Fibroblast of mammary gland (primary cell): ENCODE measurements at places on chromosomes 1 and 21.

- DNase-seq, result peak; percentile 28
Measured at GRCh38 chr1:173424782-173425407, 52.2 kb upstream of the PRDX6 start.

- peak; percentile 54 for DNase-seq
Measured at GRCh38 chr1:94236630-94237290, 624 bp downstream of the ARHGAP29 start.

- no peak for DNase-seq
Measured at GRCh38 chr1:155242805-155243358, 12.4 kb downstream of the ENTREP3 start.

- DNase-seq, result peak; percentile 32
Measured at GRCh38 chr1:910881-911721, 12.6 kb upstream of the SAMD11 start.

- DNase-seq, result no peak
Measured at GRCh38 chr1:94351481-94351880, 66.7 kb upstream of the ABCD3 start.

- peak; percentile 96 for DNase-seq
Measured at GRCh38 chr1:51506537-51506936, 12.5 kb downstream of the EPS15 start.

GRCh38 chr1:244067893-244068292, 16.8 kb downstream of the ZBTB18 start:
- DNase-seq, result peak; percentile 22

DNA sequence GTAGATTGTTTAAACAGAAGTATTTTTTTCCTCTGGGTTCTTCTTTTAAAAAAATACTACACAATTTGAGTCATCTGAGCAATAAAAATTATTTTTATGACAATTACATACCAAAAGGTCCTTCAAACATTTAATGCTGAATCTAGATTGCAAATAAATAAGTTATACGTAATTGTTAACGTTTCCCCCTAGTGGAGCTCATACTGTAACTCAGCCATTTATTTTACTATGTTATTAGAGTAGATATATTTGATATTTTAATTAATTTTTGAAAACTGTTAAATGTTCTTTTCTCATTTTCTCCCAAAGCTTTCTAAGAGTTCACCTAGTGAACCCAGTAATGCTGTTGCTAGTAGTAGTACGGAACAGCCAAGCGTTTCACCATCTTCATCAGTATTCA, 33.5 kb downstream of the ZMYM1 start:
- peak; percentile 12 for DNase-seq

DNA sequence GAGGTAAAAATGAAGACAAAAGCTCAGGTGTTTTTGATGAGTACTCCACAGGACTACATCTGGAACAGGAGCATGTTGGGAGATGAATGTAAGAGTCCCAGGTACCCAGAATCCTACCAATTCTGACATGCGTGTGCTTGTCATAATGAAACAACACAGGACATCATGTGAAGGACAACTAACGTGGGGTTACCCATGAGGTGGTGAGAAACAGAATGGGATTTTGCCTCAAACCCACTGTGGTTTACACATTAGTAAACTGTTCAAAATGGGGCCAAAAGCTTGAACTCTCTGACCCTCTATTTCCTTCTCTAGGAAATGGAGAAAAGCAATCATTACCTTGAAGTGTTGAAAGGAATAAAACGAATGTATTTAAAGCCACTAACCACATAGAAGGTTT, 266.2 kb downstream of the RGS7 start:
- no peak for DNase-seq

DNA sequence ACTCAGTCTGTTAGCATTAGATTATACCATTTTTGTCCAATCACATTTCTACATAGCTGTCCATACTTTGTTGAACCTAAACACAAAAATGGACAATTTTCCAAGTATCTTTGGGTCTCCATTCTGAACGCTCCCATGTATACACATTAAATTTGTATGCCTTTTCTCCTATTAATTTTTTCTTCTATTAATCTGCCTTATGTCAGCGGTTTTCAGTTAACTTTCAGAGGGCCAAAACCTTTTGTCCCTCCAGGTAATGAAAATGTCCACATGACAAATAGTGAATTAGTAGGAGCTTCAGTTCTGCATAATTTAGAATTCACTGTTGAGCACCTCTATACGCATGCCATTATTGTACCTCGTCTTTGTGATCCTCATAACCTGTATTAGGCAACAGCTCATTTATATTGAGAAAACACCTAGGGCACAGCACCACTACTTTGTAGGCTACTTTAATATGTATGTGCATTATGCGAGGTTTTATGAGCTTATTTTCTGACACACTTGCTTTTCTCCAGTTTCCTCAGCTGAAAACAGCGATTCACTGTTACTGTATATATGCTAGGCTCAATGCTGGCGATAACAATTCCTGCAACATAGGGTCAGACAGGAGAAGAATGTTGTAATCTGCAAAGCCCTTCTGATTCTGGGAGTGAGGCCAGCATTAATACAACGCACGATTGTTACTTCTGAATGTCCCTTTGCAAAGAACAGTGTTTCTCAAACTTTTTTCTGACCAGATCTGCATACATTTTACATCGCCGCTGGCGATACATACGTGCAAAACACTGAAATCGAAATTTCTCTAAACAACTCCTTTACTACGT, 1.1 kb upstream of the ABCD3 start:
- DNase-seq, result peak; percentile 82

DNA sequence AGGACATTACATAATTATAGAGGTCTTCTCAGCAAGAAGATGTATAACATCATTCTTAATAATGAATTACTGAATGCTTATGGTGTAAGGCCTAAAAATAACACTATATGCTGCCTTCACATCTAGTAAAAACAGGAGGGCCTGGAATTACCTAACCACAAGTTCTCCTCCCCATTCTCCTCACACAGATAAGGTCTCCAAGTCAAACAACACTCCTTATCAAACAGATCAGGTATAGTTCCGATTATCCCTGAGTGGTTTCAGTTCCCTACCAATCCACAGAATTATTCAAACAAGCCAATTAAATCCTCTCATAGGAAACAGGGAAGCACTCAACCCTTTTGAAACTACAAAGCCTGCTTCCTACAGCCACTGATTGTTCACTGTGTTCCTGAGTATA, 4.0 kb upstream of the AGBL4 start:
- DNase-seq, result no peak

DNA sequence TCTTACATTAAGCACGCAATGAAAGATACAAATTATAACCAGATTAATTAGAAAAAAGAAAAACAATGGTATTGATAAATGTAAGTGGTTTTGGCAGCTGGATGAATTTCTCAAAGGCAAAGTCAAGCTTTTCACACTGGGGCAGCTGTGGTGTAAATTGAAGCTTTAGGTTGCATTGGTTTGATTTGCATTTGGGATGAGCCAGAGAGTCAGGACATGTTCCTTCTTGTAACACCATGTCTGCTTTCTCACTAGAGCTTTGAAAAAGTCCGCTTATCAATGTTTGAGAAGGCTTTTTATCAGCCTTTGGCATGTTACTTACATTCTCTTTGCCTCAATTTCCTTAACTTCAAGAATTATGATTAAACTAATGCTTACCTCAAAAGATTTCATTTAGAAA, 173.9 kb downstream of the GPATCH2 start:
- DNase-seq, result no peak

DNA sequence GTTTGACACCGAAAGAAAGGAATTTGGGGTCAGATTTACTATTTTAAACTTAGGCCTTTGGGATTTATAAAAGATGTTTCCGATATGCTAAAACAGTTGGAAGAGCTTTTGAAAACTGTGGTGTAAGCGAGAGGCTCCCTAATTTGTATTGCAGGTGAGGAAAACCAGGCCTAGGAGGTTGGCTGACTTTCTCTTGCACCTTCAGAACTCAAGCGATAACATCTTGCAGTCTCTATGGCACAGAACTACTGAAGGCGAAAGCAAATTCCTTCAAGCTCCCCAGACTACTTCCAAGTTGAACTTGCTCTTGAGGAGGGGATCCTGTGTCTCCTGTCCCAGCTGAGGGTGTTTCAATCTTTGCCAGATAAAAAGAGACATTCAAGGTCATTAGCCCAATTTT, 685.7 kb downstream of the ADGRL2 start:
- DNase-seq, result no peak

DNA sequence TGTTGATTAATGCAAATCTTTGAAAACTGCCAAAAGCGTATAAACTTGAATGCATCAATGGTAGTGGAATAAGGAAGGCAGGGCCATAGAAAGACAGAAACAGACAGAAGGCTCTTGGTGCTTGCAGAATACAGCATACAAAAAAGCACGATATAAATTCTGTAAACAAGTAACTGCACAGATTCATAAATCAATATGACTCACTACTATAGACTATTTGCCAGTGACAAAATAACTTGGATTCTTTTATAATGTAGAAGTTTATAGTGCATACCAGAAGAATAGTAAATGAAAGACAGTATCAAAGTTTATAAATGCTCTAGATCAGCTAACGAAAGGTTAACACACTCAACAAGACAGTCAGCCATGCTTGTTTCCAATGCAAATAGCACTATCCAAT, 349.6 kb downstream of the PTBP2 start:
- peak; percentile 17 for DNase-seq

- peak; percentile 82 for DNase-seq
Measured at GRCh38 chr1:232620356-232620969, 9.5 kb downstream of the SIPA1L2 start.

- DNase-seq, result no peak
Measured at GRCh38 chr1:160131803-160132565, 16.4 kb downstream of the ATP1A2 start.

- DNase-seq, result no peak
Measured at GRCh38 chr1:31036749-31037500, 28.6 kb downstream of the PUM1 start.

- DNase-seq, result no peak
Measured at GRCh38 chr1:222229672-222230312, 318.1 kb downstream of the HHIPL2 start.

- DNase-seq, result no peak
Measured at GRCh38 chr1:163692266-163692665, 370.5 kb downstream of the NUF2 start.

GRCh38 chr1:160874935-160875334, 10.0 kb downstream of the ITLN1 start:
- no peak for DNase-seq

DNA sequence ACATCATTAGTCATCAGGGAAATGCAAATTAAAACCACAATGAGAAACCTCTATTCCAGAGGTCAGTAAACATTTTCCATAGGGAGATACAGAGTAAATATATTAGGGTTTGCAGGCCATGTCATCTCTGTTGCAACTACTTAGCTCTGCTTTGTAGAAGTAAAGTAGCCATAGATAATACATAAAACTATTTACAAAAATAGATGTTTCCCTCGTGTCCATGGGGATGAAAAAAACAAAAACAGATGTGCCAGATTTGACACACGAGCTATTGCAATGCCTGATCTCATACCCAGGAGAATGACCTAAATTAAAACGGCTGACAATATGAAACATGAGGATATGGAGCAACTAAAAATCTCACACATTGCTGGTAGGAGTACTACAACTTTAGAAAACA, 17.3 kb downstream of the LTN1 start:
- peak; percentile 89 for DNase-seq

GRCh38 chr1:165832902-165833301, 5.5 kb downstream of the UCK2 start:
- no peak for DNase-seq

DNA sequence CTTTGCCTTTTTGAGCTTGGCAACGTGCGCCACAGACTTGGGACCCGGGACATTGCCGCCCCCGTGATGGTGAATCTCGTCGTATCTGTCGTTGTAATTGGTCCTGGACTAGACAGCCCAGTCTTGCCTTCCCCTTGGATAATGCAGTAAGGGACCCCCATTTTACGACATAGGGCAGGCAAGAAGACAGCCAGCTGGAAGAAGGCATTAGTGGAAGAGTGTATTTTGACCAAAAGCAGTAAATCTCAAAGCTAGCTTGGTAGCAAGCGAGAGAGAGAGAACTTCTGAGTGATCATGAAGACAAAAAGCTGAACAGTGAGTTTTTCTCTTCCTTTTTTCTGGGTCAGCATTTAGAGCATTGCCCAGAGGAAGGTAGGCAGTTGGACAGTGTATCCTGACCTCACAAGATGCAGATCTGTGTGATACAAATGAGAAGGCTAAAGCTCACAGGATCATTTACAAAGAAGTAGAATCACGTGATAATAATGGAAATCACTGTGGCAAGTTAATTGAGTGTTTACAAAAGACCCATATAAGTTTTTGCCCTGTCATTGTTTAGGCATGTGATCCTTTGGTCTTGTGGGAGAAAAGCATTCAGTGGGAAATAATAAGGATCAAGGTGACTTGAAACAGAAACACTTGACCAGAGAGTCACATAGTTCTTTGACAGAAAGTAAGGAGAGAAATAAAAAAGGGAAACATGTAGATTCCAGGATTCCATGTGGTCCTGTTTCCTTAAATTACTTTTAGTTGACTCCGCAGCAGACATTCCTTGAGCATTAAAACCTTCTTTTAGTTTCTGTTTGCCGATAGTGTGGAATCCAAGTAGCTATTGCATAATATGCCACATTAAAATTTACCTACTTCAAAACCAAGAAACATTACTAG, 66.3 kb downstream of the CNST start:
- DNase-seq, result peak; percentile 75

DNA sequence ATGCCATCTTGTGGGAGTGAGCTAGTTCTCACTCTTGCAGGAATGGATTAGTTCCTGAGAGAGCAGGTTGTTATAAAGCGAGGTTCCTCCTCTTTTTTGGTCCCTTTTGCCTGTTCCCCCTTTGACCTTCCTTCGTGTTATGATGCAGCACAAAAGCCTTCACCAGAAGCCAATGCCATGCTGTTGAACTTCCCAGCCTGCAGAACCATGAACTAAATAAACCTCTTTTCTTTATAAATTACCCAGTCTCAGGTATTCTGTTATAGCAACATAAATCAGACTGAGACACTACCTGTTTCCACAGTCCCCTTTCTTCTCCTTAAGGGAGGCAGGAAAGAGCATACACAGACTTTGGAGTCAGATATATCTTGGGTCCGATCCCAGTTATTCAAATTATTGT, 25.6 kb downstream of the DISP3 start:
- no peak for DNase-seq

DNA sequence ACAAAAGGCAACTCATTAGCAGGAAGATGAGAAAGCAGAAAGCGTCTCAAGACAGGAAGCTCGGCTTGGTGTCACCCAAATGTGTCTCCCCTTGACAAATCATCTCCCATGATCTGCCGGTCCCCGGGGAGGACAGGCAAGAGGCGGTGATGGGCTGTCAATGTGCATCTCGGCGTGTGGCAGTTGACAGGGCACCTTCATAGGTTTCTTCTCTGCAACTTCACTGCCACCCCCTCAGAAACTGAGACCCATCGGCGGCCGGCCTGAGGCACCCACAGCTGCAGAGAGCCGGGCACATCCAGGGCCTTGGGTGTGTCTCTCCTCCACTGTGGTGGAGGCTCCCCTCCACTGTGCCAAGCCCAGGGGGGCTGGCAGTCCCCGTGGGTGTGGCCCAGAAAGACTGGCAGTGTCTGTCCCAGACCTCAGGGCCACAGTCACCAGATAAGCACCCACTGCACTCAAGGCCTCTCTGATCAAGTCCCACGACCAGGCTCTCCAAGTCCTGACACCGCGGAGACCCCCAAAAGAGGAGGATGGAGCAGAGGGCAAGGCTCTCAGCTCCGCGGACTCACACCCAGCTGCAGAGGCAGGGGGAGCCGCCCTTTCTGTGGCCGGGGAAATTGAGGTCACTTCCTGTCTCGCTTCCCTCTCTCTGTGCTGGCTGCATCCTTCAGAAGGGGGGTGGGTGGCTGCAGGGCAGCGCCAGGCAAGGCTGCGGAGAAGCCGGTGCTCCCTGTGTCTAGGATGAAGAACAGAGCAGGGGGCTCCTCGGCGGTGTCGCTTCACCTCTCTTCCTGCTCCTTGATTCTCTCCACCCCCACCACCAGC, 39.6 kb upstream of the LBR start:
- no peak for DNase-seq
